ENCODE measurements at places on chromosomes 4 and X.

GRCh38 chrX:27451324-27451723 lies 11.8 kb downstream of the PPP4R3C start:
- no peak for DNase-seq

DNA sequence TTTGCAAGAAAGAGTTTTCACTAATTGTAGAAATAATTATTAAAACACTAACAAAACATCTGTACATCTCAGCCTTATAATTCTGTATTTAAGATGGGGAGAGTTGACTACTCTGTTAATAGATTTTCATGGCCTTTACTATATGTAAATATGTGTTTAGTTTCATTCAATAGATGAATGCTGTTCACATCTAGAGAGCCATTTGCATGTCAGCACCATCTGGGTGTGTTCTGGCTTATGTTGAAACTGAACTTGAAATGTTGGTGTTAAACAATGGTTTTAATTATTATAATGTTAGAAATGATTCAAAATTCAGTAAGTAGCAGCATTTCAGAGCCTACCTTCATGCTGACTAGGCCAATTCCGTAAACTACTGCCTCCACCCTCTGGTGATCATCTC lies 102.5 kb upstream of the ADAD1 start:
- DNase-seq: no peak

GRCh38 chr4:125187226-125188176 lies 127.3 kb upstream of the FAT4 start:
- DNase-seq: peak; percentile 91

DNA sequence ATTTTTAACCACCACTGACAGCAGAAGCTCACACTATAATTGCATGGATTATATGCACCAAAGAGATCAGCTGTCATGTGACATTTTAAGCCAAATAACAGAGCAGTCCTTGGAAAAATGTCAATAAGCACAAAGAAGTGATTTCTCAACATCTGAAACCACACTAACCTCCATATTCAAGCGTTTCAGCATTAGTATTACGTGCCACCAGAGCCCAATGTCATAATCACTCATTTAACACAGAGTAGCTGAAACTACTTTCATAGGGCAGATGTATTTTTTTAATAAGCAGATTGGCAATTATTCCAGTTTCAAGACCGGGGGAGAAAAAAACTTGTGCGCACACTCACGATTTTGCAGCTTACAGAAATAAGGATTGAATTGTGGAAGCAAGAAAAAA lies 76.6 kb downstream of the SH3KBP1 start:
- no peak for DNase-seq

DNA sequence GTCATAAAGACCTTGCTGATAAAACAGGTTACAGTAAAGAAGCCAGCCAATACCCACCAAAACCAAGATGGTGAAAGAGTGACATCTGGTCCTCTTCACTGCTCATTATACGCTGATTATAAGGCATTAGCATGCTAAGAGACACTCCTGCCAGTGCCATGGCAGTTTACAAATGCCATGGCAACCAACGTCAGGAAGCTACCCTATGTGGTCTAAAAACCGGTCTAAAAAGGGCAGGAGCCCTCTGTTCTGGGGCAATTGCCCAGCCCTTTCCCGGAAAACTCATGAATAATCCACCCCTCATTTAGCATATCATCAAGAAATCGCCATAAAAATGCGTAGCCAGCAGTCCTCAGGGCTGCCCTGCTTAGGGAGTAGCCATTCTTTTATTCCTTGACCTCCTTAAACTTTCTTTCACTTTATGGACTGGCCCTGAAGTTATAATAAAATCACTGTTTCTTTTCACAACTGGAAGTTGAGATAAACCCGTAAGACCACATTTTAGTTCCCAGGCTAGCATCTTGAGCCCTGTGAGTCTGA lies 260.5 kb upstream of the FAT1 start:
- no peak for DNase-seq

DNA sequence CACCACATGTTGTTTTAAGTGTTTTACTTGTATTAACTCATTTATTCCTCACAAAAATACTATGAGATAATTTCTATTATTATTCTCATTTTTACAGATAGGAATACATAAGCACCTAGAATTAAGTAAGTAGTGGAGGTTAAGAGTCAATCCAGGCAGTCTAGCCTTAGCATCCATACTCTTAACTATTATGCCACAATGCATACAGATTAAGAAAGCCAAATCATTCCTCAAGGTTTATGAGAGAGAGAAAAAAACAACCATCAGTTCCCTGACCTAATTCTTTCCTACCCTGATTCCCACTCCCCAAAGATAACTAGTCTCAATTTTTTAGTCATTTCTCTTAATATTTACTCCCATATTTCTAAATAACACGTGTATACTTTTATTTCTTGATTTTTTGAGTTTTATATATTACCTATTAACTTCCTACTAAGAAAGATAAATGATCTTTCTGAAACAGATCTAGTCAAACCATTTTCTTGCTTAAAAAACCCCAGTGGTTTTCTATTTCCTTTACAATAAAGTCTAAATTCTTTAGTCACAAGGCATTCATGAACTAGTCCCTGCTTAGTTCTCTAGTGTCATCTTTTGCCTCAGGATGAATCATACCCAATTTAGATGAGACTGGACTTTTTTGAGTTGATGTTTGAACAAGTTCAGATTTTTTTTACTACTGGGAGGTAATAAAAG lies 16.0 kb downstream of the UBA6 start:
- DNase-seq: peak; percentile 39

- no peak for DNase-seq
These were observed 25.6 kb downstream of the FAT1 start for GRCh38 chr4:186698028-186698427.

GRCh38 chr4:86452924-86453531 lies 93.2 kb upstream of the MAPK10 start:
- DNase-seq: peak; percentile 42

GRCh38 chr4:40394236-40394635 lies 59.1 kb downstream of the CHRNA9 start:
- DNase-seq: no peak

DNA sequence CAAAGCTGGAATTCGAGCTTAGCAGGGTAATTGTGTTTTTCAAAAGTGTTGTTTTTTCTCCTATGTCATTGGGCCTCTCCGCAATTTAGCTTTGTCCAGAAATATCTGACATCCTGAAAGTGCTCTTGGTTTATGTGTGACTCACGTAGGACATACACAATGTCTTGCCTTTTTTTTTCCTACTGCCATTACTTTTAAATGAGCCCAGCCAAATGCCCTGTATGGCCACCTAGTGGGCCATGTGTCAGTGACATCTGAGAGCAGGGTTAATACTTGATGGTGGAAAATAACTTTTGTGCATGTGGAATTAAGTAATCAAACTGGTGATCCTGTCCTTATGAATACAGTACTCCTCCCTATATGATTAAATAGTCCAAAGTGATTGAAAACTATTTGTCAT lies 1411.1 kb upstream of the TENM3 start:
- DNase-seq: no peak

GRCh38 chr4:134622199-134622598 lies 420.6 kb upstream of the PABPC4L start:
- DNase-seq: peak; percentile 32
